ENCODE measurements at places on chromosomes 7 and 10.

DNA sequence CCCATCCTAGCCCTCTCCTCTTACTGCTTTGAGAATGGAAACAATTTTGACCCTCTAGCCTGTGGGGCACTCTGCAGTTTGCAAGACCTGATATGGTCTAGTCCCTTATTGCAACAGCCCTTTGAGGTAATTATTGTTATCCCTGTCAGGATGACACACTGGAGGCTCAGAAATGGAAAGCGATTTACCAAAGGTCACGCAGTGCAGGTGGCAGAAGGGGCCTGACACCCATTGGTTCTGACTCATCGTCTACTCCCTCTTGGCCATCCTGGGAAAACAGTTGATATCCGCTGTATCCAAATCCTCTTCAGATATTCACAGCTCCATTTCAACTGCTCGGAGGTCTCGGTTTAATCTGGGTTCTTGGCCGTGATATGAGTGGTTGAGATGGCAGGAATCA, 44.7 kb upstream of the AQP1 start:
- no peak for DNase-seq

GRCh38 chr7:131554880-131555516, 1.4 kb downstream of the PODXL start:
- no peak for DNase-seq

DNA sequence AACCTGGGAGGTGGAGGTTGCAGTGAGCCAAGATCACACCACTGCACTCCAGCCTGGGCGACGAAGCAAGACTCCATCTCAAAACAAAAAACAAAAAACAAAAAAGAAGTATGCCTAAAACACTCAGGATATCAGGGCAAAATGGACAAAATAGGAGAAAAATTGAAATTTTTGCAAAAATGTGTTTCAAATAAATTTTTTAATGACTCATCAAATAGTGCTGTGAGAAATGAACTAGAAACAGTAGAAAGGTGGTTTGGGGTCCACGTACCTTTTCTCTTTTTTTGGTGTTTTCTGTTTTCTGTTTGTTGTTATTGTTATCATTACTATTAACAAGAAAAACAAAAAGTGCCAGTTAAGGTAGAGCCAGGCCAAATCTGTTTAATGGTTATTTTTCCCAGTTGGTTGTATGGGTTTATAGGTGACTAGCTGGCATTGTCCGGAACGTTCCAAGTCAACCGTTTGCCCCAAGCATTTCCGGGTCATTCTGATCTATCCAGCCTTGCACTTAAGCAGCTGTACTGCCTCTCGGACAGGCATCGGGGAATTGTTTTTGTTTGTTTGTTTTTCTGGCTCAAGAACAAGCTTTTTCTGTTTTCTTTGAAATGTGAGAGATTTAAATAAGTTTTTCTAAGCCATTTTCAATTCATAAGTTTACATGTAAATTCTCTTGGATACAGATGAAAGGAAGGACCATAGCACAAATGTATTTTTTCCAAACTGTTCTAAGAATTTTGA, 157.0 kb upstream of the NEBL start:
- no peak for DNase-seq

GRCh38 chr7:75534727-75535307, 42.7 kb downstream of the SPDYE5 start:
- DNase-seq, result no peak

DNA sequence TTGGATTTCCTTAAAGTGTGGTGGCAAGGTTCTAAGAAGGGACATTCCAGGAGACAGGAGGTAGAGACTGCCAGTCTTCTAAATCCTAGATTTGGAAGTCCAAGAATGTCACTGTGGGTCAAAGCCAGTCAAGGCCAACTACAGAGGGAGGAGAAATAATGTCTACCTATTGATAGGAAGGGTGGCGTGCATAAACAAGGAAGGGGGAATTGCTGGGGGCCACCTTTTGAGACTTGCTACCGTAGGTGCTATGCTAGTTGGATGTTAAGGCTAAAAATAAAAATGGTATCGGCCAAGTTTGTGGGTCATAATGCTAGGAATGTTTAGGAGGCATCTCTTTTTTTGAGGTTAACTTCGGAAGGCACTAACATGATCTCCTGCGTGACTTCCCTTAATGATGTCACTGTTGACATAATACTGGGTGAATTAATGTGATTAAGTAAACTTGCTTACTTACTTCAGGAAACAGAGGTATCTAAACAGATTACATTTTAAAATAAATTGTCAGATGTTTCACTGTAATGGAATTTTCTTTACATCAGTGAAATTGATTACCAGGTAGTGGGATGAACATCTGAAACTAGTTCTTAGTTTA, 4.8 kb downstream of the BTRC start:
- no peak for DNase-seq

GRCh38 chr7:155843426-155844018, 31.3 kb upstream of the SHH start:
- peak; percentile 44 for DNase-seq

GRCh38 chr7:44757739-44758138, 9.1 kb downstream of the ZMIZ2 start:
- DNase-seq, result no peak

GRCh38 chr7:32163141-32163806, 93.1 kb upstream of the PDE1C start:
- peak; percentile 78 for DNase-seq

GRCh38 chr10:79560160-79560709, at the start of gene SFTPA2:
SFTPA2 (minus strand) TSS chr10:79560407; CDS start chr10:79559483, 924 bp downstream.
- no peak for DNase-seq

Measured in aorta (tissue), 5 donors.